Head of caudate nucleus (tissue), 42 donors: ENCODE measurements at places on chromosomes 3 and 15.

GRCh38 chr15:51186181-51186705 lies 91.5 kb upstream of the TNFAIP8L3 start:
- DNase-seq, result no peak

DNA sequence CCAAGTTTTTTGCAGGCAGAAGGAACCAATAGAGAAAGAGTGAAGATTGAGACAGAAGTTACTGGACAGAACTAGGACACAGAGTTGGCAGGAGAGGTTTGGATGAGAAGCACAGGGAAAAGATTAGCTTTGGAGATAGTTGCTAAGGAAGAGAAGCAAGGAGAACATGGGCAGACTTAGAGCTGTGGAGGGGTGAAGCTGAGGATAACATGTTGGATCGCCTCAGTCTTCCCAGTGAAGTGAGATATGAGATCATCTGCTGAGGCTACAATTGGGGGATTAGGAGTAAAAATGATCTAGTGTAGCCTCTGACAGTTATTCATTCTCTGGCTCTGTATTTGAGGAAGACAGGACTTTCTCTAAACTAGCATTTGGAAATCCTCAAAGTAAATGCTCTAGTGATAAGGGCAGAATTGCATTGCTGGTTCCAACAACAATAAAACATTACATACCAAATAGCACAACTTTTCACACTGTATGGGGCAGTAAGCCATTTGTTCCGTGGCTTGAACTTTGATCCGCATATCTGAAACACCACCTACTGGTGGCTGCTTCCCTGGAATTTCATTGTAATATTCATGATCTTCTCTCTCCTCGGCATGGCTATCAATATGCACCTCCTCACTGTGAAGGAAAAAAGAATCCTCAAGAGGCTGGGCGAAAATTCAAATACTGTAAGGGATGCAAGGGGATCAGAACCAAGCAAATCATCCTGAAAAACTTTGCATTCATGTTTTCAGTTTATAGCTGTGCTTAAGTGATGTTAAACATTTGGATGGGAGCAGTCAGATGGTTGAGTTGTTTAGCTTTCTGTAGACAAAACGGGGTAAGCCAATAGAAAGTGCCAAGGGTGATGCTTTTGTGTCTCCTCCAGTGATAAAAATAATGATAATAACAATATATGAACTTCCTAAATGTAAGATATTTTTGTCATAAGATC lies 22.2 kb upstream of the EID1 start:
- DNase-seq, result peak; percentile 15

- DNase-seq, result peak; percentile 19
Measured at GRCh38 chr3:54008099-54008498, 114.3 kb upstream of the CACNA2D3 start.

DNA sequence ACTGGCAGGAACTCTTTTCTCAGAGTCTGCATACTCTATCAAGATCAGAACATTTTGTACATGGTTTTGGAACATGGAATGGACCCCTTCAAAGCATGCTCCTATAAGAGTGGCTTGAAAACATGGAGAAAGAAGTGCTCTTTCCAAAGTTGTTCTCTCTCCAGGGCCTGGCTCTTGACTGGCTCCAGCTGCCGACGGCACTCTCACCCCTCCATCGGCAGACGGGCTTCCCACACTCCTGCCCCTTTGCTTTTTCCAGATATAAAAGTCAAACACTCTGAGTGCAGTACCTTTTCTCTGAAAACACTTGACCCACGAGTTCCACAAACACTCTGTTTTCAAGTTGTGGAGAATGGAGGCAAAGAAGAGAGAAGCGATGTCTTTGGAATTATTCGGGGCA lies 72.5 kb upstream of the ONECUT1 start:
- DNase-seq, result no peak

DNA sequence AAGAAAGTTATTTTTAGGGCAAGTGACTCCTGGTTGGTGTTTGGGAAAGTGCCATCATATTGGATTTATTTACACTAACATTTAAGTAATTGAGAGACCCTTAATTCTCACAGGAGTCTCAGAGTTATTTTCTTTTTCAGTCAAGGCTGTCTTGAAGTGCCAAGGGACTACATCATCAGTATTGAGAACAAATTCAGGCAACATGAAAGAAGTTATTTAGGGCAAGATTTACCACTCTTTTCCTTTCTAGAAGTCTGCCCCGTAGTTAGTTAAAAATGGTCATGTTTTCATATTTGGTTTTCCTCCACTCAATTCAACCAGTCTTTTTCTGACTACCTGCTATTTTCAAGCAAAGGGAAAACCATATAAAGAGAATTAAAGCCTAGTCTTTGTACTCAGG lies 6.1 kb downstream of the B4GALT4 start:
- DNase-seq, result no peak

DNA sequence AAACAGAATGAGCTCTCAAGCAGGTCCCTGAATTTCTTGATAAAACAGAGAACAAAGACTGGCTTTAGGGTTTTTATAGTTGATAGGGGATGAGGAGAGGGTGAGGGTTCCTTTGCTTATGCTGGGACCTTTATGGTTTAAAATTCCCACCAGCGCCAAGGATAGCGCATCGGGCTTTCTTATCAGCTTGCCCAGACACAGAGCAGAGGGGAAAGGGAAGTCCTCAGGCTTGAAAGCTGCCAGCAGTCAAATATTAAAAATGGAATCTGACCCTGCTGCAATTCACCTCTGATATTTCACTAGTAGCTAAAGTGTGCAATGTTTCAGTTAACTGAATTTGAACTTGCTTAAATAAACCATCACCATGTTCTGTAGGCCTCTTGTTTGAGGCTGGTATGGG lies 55.0 kb upstream of the EPHA3 start:
- no peak for DNase-seq

GRCh38 chr3:11170052-11170770 lies 15.9 kb downstream of the HRH1 start:
- no peak for DNase-seq

DNA sequence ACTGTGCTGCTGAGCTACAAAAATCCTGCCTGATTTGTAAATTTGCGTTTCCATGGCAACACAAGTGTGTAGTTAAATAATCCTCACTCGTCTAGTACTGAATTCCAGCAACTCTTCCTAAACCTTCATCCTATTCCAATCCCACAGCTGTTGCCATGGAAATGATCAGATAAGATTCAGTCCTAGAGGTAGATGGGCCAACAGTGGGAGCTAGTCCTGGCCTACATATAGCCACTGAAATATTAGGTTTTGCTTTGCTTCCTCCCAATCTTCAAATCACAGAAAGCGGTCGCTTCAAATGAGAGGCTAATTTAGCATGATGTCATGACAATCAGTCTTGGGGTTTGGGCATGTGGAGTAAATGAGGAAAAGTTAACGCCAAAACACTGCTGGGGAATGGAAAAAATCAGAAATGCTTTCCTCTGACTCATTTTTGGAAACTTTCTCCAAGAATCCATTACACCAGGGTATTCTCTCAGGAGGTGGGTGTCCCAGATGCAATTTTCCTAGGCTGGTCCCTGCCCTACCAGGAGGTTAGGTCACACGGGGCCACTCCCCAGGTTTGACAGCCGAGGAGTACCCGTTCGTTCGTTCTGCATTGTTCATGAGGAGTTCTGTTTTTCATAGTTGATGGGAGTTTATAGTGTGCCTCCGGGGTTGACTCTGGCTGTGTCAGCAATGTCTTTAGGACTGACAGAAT lies 159.2 kb upstream of the SLCO3A1 start:
- no peak for DNase-seq
